ENCODE measurements at places on chromosomes 2 and 18.

DNA sequence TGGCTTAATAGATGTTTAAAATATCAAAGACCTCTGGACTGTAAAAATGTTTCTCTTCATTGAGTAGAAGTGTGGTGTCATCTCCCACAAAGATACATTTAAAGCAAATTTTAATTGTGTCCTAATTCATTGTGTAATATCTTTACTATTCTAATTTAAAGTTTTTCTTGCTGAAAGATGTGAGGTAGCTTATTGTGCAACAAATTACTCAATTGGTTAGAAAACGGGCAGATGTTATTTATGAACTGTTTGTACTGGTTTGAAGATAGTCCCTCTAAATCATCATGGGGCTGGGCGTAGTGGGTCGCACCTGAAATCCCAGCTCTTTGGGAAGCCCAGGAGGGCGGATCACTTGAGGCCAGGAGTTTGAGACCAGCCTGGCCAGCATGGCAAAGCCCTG is 65.3 kb downstream of the CYBRD1 start:
- DNase-seq: no peak

- DNase-seq: no peak
Observed at GRCh38 chr2:219502618-219503017, 3.9 kb downstream of the GMPPA start.

GRCh38 chr18:41933778-41934177 is 21.3 kb upstream of the PIK3C3 start:
- DNase-seq: no peak

DNA sequence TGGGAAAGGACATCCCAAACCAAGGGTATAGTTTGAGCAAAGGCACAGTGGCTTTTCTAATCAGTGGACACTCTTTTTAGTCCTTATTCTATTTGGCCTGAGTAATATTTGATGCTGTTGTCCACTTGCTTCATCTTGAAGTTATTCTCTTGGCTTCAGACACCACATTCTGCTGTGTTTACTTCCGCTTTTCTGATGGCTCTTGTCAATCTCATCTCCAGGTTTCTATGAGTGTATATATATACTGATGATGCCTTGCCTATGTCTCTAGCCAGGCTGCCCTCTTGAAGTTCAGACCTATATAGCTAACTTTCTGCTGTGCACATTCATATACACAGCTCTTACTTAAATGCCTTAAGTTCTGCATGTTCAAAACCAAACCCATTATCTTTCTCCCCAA is 83.1 kb downstream of the EFEMP1 start:
- no peak for DNase-seq

GRCh38 chr2:36473230-36473629 is 117.7 kb downstream of the CRIM1 start:
- DNase-seq: no peak

GRCh38 chr2:105843476-105844374 is 99.0 kb downstream of the NCK2 start:
- no peak for DNase-seq

DNA sequence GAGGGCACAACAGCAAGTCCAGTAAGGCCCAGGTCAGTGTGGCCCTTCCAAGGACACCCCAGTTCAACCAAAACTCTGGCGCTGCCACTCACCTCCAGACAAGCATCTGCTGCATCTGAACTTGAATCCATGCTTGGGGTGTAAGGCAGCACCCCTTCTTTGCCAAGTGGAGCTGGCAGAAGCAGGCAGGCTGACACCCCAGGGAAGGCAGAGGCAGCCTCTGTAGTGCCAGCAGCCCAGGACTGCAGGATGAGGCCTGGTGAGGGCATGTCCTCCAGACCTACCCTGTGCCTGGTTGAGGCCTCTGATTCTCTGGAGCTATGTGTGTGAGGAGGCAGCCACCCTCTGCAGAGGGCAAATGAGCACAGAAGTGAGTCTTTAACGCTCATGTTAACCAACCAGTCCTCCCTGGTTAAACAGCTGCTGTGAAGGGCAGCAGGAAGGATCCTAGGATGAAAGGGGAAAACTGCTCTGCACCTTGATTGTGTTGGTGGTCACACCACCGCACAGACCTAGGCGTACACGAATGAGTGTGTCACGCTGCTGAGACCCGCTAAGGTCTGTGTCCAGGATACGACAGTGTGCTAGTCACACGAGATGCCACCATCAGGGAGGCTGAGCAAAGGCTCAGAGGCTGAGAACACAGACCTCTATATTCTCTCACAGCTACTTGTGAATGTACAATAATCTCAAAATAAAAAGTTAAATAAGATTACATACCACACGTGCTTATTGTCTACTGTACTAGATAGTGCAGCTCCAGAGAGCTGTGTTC is 2.2 kb downstream of the PARD6G start:
- DNase-seq: no peak

DNA sequence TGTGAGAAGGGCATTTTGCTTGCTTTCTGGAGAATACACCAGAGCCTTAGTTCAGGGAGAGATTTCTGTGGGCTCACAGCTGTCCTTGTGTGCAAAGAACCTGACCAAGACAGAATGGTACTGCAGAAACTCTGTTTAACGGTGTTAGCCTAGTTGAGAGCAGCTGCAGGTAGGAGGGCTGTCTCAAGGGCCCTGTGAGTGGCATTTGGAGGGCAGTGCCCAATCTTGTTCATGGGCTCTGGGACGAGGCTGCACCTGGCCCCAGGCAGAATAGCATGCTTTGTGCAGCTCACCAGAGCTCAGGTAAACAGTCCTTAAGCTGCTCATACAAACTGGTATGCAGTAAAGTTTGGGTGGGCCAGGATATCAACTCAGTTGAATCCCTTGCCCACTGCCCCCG is 16.9 kb upstream of the RGPD4 start:
- peak; percentile 68 for DNase-seq

DNA sequence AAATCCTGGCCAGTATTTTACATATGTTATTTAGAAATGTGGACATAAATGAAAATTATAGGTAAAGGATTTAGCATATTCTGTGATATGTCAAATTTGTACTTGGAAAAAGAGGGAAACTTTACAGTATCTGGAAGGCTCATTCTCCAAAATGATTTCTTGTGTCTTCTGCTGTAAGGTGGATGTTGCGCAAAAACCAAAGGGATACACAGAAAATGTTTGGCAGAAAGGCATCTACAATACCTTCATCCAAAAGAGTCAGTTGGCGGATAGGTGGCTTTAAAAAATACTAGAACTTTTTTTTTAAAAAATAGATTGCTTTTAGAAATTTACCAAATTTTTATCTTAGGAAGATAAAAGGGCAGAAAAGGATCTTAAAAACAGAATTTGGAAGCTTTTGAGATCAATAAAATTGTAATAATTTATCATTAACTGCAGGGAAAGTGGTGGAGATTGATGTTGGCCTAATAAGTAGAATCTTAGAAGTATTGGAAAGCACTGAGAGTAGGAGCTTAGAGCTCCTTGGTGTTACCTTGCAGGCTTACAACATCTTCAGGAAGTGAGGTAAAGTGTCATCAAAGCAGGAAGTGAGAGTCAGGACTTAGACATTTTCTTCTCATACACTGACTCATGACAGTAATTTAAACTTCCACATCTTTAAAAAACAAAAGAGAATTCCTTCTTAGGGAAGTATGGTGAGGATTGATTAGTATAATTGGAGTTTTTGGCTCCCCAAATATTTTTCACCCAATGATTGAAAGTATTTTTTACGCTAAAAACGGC is 2.1 kb downstream of the NABP1 start:
- DNase-seq: no peak

DNA sequence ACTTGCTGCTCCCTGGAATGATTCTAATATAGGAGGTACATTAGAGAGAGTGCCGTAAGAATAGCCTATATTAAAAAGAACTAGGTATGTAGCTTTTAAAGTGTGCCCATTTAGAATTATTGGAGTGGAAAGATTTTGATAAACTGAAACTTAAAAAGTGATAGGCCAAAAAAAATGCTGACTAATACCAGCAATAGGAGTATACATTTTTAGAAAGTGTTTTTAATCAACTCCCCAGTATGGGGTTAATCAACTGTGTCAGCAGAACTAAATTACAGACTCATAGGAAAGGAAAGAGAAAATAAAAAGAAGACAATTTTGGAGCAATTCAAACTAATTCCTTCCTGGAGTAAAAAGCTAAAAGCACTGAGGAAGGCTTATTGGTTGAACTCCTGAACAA is 13.3 kb upstream of the MEIS1 start:
- no peak for DNase-seq

GRCh38 chr2:237962432-237963084 is 4.3 kb upstream of the UBE2F start:
- no peak for DNase-seq

DNA sequence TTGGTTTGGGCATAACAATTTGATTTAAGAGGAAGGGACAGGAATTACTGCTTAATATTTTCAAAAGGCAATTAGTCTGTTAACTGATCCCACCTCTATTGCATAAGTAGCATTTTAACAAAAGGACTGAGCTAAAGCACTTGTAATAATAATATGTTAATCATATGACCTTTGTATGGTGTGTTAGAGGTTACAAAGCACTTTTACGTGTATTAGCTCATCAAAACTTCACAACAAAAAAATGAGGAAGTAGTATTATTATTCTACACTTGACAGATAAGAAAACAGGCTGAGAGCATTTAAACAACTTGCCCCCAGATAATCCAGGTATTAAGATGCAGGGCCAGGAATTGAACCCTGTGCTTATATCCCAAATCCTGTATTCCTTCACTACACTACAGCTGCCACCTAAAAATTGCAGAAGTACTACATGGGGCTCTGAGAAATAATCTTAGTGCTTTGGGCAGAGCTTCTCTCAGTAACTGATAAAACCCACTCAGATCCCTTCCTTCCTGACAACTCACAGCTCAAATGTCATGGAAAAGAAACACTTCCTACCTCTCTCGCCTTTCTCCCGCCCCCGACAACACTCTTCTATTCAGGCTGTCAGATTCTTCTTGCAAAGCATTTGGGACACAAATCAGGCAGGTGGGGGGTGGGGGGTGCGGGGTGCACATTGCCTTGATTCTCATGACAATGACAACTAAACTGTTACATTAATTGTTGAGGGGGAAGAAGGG is 20.7 kb upstream of the KCTD1 start:
- no peak for DNase-seq

DNA sequence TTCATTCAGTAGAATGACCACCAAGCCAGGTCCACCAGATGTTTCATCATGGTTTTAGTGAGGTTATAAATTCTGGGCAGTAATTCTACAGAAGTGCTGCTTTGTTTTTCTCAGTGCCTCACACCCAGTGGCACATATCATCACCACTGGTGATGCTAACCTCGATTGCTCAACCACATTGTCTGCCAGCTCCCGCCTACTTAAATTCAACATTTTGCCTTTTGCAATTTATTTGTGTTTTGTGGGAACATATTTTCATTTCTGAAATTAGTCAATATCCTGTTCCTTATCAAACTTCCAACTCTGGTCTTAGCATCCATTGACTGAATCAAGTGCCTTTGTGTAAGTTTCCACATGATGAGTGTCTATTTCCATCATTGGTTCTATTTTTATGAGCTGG is 62.3 kb upstream of the TMEM178A start:
- no peak for DNase-seq

DNA sequence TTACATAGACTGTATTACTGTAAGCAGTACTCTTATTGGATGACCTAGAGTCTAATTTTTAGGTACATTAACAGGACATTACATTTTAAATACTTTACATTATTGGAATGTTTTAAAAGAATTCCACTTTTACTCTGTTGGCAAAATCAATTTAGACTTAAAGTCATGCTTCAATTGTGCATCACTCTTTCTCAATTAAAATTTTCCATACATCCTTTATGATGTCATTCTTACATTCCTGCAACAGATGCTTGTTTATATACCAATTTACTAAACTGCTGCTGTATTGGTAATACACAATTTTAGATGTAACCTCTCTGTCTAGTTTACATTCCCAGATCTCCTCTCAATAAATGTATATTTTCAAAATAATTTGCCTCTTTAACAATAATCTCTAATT is 440.1 kb downstream of the ZEB2 start:
- DNase-seq: no peak

- DNase-seq: no peak
Observed at GRCh38 chr2:148023861-148024260, 3.0 kb downstream of the MBD5 start.

- peak; percentile 23 for DNase-seq
Observed at GRCh38 chr2:52976143-52976949, 791.3 kb upstream of the CHAC2 start.

DNA sequence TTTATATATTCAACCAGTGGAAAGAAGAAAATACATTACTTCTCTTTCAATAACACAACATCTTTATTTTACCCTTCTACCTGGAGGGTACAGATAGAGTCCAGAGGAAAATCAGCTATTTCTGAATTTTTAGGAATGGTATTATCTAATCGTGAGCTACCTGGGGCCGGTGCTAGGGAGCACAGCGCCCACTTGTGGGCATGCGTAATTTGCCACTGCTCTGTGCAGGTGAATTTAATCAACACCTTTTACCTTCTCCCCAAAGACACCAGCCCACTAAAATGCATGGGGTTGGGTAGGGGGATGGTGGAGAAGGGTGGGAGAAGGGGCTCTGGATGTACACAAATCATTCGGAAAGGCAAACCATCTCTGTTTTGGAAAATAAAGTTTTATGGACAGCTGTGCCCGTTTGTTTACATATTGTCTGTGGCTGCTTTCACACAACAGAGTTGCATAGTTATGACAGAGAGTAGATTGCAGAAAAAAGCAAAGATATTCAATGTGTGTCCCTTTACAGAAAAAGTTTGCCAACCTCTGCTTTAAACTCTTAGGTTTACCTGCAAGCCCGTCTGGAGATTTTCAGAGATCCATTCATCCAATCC is 51.5 kb upstream of the DCC start:
- no peak for DNase-seq

- no peak for DNase-seq
Observed at GRCh38 chr2:188388831-188389230, 97.2 kb downstream of the GULP1 start.

- no peak for DNase-seq
Observed at GRCh38 chr18:12014086-12014485, 32.8 kb downstream of the IMPA2 start.

DNA sequence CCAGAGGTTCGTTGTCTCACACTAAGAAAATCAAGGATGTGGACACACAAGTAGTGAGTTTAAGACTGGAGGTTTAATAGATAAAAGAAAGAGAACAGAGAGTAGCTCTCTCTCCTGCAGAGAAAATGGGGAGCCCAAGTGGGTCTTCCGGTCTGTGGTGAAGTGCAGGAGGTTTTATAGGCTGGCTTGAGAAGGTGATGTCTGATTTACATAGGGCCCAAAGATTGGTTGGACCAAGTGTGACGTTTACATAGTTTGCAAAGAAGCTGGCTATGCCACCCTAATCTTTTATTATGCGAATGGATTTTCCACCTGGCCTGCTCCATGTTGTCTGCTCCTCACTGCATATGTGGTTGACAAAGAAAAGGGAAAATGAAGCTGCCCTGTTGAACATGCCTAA is 430.4 kb upstream of the TRIB2 start:
- DNase-seq: no peak

GRCh38 chr2:240170883-240171282 is 30.4 kb upstream of the OTOS start:
- DNase-seq: no peak

GRCh38 chr2:113167115-113167932 is 6.4 kb upstream of the PSD4 start:
- no peak for DNase-seq
